Aorta (tissue), 5 donors: ENCODE measurements at places on chromosomes 16 and 17. TPM values are rescaled to one million over a fixed set of nuclear protein-coding genes. Genes with fewer than 3 reads are reported as not detected.

SRSF2 gene
- total RNA-seq: 133 TPM

DNA sequence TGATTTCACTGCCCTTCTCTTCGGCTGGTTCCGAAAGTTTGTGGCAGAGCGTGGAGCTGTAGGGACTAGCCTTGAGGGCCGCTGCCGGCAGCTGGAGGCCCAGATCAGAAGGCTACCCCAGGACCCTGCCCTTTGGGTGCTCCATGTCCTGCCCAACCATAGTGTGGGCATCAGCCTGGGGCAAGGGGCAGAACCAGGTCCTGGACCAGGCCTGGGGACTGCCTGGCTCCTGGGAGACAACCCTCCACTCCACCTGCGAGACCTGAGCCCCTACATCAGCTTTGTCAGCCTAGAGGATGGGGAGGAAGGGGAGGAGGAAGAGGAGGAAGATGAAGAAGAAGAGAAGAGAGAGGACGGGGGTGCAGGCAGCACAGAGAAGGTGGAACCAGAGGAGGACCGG, 856 bp upstream of the CXCL16 start:
- H3K36me3 ChIP-seq: no peaks in the 10 kb centered on the region
- no peak overlapping the region for H3K27ac ChIP-seq
- DNase-seq: no peak
- no peaks in the 10 kb centered on the region for H3K27me3 ChIP-seq
- no peaks in the 10 kb centered on the region for H3K4me1 ChIP-seq

- no peaks in the 10 kb centered on the region for H3K36me3 ChIP-seq
- no peak overlapping the region for H3K27ac ChIP-seq
- H3K27me3 ChIP-seq: no peaks in the 10 kb centered on the region
These were observed 808 bp upstream of the ALOX15 start for GRCh38 chr17:4642286-4642685.

DNA sequence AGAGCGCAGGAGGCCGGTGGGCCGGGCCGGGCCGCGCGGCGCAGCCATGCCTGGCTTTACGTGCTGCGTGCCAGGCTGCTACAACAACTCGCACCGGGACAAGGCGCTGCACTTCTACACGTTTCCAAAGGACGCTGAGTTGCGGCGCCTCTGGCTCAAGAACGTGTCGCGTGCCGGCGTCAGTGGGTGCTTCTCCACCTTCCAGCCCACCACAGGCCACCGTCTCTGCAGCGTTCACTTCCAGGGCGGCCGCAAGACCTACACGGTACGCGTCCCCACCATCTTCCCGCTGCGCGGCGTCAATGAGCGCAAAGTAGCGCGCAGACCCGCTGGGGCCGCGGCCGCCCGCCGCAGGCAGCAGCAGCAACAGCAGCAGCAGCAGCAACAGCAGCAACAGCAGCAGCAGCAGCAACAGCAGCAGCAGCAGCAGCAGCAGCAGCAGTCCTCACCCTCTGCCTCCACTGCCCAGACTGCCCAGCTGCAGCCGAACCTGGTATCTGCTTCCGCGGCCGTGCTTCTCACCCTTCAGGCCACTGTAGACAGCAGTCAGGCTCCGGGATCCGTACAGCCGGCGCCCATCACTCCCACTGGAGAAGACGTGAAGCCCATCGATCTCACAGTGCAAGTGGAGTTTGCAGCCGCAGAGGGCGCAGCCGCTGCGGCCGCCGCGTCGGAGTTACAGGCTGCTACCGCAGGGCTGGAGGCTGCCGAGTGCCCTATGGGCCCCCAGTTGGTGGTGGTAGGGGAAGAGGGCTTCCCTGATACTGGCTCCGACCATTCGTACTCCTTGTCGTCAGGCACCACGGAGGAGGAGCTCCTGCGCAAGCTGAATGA, 606 bp downstream of the THAP11 start:
- peak overlapping the region; percentile 81 for H3K4me3 ChIP-seq
- DNase-seq: peak; percentile 83
- H3K36me3 ChIP-seq: no peaks in the 10 kb centered on the region
- no peaks in the 10 kb centered on the region for H3K27me3 ChIP-seq
- H3K27ac ChIP-seq: no peak overlapping the region

NKD1 gene
- total RNA-seq: 55.2 TPM

DNA sequence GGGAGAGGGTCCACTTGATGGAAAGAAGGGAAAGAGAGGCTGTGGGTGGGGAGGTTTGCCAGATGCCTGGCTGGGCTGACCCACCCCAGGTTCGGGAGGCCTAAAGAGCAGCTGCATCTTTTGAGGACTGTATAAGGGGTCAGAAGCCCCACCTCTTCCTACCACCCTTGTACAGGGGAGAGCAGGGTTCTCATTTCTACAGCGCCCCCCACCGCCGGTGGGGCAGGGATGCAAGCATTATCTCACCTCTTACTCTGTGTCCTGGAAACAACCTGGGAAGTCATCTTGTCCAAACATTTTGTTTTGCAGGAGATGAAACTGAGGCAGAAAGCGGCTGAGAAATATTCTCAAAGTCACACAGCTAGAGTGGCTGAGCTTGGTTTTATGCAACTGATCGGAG, 22.5 kb upstream of the CCDC182 start:
- no peaks in the 10 kb centered on the region for H3K36me3 ChIP-seq
- H3K27ac ChIP-seq: no peak overlapping the region
- H3K4me1 ChIP-seq: no peaks in the 10 kb centered on the region
- H3K27me3 ChIP-seq: no peaks in the 10 kb centered on the region

- no peak overlapping the region for H3K27ac ChIP-seq
- no peaks in the 10 kb centered on the region for H3K4me1 ChIP-seq
- no peak overlapping the region for H3K4me3 ChIP-seq
- no peaks in the 10 kb centered on the region for H3K36me3 ChIP-seq
- no peaks in the 10 kb centered on the region for H3K27me3 ChIP-seq
These were observed 17.0 kb downstream of the ENPP7 start for GRCh38 chr17:79747508-79748294.

- H3K4me3 ChIP-seq: no peak overlapping the region
- no peaks in the 10 kb centered on the region for H3K4me1 ChIP-seq
- H3K27ac ChIP-seq: no peak overlapping the region
- no peaks in the 10 kb centered on the region for H3K36me3 ChIP-seq
- DNase-seq: no peak
These were observed 28.3 kb downstream of the MSI2 start for GRCh38 chr17:57284583-57284982.

GRCh38 chr17:79424471-79425185, 186.2 kb downstream of the RBFOX3 start:
- H3K36me3 ChIP-seq: no peaks in the 10 kb centered on the region
- H3K4me3 ChIP-seq: no peak overlapping the region
- H3K4me1 ChIP-seq: no peaks in the 10 kb centered on the region
- H3K27me3 ChIP-seq: no peaks in the 10 kb centered on the region
- no peak overlapping the region for H3K27ac ChIP-seq

- no peaks in the 10 kb centered on the region for H3K27me3 ChIP-seq
- H3K4me1 ChIP-seq: no peaks in the 10 kb centered on the region
- DNase-seq: peak; percentile 49
- H3K27ac ChIP-seq: no peak overlapping the region
- H3K36me3 ChIP-seq: no peaks in the 10 kb centered on the region
These were observed 26.6 kb upstream of the KCNG4 start for GRCh38 chr16:84266451-84266850.

KCTD5 gene
- total RNA-seq: 15.5 TPM

DNA sequence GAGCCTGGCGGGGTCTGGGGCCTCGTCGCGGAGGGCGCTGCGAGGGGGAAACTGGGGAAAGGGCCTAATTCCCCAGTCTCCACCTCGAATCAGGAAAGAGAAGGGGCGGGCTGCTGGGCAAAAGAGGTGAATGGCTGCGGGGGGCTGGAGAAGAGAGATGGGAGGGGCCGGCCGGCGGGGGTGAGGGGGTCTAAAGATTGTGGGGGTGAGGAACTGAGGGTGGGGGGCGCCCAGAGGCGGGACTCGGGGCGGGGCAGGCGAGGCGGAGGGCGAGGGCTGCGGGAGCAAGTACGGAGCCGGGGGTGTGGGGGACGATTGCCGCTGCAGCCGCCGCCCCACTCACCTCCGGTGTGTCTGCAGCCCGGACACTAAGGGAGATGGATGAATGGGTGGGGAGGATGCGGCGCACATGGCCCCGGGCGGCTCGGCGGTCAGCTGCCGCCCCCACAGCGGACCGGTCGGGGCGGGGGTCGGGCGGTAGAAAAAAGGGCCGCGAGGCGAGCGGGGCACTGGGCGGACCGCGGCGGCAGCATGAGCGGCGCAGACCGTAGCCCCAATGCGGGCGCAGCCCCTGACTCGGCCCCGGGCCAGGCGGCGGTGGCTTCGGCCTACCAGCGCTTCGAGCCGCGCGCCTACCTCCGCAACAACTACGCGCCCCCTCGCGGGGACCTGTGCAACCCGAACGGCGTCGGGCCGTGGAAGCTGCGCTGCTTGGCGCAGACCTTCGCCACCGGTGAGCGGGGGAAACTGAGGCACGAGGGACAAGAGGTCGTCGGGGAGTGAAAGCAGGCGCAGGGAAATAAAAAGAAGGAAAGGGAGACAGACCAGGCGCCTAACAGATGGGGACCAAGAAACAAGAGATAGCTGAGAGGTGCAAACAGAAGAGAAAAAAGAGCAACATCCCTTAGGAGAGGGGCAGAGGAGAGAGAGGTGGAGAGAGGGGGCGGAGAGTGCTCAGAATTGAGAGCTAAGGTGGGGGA, at the start of gene PNMT:
Gene PNMT (plus strand): TSS at position 509 of the 980 bp plus-strand sequence. CDS start 23 bp downstream, at position 532.
- H3K27me3 ChIP-seq: no peaks in the 10 kb centered on the region
- peak; percentile 80 for DNase-seq
- no peak within 1 kb of the TSS for H3K4me3 ChIP-seq
- H3K27ac ChIP-seq: no peak within 1 kb of the TSS
- H3K4me1 ChIP-seq: no peaks in the 10 kb centered on the region
- no peaks in the 10 kb centered on the region for H3K36me3 ChIP-seq

DNA sequence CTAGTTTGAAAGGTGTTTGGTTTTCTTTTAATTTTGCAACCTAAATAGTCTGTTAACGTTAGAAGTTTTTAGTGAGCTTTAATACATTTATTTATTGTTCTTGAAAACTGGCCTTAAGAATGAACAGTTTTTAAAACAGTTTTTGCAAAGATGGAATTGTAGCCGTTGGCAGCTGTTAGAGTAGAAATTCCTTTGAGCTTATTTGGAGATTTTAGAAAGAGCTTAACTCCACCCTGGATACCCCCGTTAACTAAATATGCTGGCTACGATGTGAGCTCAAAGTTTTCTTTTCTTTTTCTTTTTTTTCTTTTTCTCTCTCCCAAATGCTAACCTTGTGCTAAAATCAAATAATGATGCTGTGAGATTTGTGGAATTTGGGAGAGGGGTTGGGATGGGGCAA, 75.2 kb downstream of the COX10 start:
- H3K27ac ChIP-seq: no peak overlapping the region
- H3K36me3 ChIP-seq: no peaks in the 10 kb centered on the region
- no peak for DNase-seq
- H3K27me3 ChIP-seq: no peaks in the 10 kb centered on the region
- peak overlapping the region; percentile 14 for H3K4me3 ChIP-seq

BAIAP3 gene
- total RNA-seq: 1.2 TPM

GRCh38 chr17:10292057-10292937, 80.5 kb downstream of the MYH13 start:
- H3K36me3 ChIP-seq: no peaks in the 10 kb centered on the region
- no peak overlapping the region for H3K4me3 ChIP-seq
- no peak overlapping the region for H3K27ac ChIP-seq
- no peaks in the 10 kb centered on the region for H3K27me3 ChIP-seq
- DNase-seq: no peak

DNA sequence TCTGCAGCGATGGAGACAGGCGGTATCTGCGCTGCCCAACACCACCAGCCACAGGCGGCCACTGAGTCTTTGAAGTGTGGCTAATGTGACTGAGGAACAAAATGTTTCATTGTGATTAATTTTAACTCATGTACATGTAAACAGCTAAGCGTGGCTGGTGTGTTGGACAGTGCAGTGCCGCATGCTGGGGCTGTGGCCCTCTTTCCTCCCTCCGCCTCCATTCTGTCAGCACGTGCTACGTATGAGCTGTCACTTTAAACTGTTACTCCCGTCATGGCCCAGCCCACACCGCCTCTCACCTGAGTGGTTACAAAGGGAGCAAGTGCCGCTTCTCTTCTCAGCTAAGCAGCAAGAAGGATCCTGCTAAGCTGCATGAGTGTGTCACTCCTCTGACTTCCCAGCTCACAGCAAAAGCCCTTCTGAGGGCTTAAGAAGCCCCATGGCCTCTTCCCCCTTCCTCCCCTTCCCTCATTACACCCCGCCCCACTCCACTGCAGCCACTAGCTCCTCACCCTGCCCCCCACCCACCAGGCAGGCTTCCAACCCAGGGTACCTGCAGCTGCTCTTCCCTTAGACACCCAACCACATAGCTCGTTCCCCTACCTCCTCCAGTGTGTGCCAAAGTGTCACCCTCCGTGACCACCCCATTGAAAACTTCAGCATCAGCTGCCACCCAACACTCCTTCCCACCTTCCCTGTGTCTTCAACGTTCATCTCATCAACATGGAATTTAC, 15.0 kb downstream of the HASPIN start:
- H3K4me3 ChIP-seq: no peak overlapping the region
- no peaks in the 10 kb centered on the region for H3K4me1 ChIP-seq
- H3K27ac ChIP-seq: no peak overlapping the region
- H3K27me3 ChIP-seq: no peaks in the 10 kb centered on the region
- H3K36me3 ChIP-seq: no peaks in the 10 kb centered on the region

DNA sequence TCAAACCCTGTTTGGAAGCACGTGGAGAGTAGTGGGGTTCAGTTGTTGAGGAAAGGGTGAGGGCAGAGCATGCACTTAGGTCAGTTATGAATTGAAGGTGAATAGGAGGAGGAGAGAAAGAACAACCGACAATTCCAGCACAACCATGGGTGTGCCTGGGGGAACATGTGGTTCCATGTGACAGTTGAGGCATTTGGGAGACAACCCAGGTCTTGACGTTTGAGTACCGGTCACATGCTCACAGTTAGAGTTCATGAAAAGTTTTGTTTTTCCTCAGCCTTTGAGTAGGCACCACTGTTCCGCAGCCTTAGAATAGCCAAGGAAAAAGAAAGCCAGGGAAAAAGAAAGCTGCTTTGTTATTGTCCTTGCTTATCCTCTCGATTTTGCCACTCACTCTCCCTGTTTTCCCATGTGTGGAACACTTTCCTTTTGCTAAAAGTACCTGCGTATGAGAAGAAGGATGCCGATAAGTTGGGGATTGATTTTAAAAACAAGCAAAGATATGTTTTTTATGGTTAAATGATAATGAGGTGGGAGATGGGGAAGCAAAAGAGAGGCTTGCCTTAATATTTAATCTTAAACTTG, 25.6 kb upstream of the ABCC11 start:
- no peaks in the 10 kb centered on the region for H3K36me3 ChIP-seq
- no peaks in the 10 kb centered on the region for H3K27me3 ChIP-seq
- DNase-seq: no peak
- no peak overlapping the region for H3K4me3 ChIP-seq
- no peaks in the 10 kb centered on the region for H3K4me1 ChIP-seq

RAB37 gene
- 1.4 TPM for total RNA-seq

ICAM2 gene
- 24.9 TPM for total RNA-seq

GRCh38 chr16:69112285-69113129, 7.1 kb downstream of the HAS3 start:
- no peak overlapping the region for H3K27ac ChIP-seq
- H3K4me3 ChIP-seq: no peak overlapping the region
- no peaks in the 10 kb centered on the region for H3K4me1 ChIP-seq
- H3K36me3 ChIP-seq: no peaks in the 10 kb centered on the region
- H3K27me3 ChIP-seq: no peaks in the 10 kb centered on the region
- peak; percentile 86 for DNase-seq

- no peak for DNase-seq
- H3K36me3 ChIP-seq: no peaks in the 10 kb centered on the region
- no peak overlapping the region for H3K27ac ChIP-seq
- no peaks in the 10 kb centered on the region for H3K4me1 ChIP-seq
- no peak overlapping the region for H3K4me3 ChIP-seq
These were observed 13.2 kb upstream of the NAGPA start for GRCh38 chr16:5046914-5047313.

- H3K27ac ChIP-seq: no peak overlapping the region
- no peak overlapping the region for H3K4me3 ChIP-seq
- H3K36me3 ChIP-seq: no peaks in the 10 kb centered on the region
- no peaks in the 10 kb centered on the region for H3K4me1 ChIP-seq
- no peak for DNase-seq
- no peaks in the 10 kb centered on the region for H3K27me3 ChIP-seq
These were observed 52.2 kb upstream of the GSE1 start for GRCh38 chr16:85560932-85561247.

ARL5C gene
- not detected for total RNA-seq
